Activated naive CD8-positive, alpha-beta T cell treated with anti-CD3 and anti-CD28 coated beads for 36 hours (primary cell): ENCODE measurements at places on chromosomes 13 and 19.

- no peak for DNase-seq
Measured at GRCh38 chr19:46475986-46476385, 4.6 kb upstream of the PNMA8A start.

DNA sequence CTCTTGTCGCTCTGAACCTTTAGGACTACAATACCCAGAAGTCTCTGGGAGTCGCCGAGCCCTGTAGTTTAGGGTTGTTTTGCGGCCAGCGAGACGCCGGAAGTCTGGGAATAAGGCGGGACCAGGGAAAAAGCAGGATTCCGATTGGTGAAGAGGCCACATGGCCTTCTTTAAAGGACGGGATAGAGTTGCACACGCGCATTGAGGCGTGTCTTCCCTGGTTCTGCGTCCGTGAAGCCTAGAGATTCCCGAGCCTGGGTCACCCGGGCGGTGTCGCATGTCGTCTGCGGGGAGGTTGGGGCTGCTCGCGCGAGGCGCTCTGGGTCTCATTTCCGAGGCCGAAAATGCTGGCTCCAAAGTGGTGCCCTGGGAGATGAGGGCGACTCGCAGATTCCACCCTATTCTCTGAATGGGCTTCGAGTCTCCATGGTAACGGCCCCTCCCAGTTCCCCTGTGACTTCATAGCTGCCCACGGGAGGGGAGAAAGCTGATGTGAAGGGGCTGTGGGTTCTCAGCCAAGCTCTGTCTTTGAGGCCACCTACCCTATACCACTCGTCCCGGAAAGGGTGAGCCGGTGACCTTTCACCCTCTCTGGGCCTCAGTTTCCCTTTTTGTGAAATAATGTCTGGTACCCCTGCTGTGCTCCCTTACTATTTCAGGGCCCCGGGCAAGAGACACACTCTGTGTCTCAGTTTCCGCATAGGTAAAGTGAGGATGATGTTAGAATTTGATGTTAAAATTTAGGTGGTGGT lies 614 bp upstream of the ZSCAN5A start:
- peak; percentile 88 for DNase-seq

DNA sequence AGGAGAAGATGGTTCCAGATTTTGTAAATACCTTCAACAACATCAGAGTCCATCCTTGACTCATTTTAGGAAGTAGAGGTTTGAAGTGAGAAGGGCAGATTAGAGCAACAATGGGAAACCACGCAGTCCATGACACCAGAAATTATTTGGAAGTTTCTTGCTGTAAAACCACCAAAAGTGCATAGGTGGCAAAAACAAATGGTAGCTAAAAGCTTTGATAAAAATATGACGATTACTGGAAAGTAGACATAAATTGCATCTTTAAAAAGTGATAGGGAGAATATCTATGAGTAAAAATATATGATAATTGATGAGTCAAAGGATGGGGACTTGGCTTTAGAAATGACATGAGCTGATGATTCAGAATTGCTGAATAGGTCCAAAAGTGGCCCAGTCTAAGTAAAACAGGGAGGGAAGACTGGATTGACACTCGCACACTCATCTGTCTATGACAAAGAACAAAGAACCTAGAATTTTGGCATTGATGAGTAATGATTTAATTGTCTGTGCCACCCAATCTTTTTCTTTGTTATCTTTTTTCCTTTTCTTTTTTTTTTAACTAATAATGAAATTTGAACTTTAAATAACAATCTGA lies 472.2 kb downstream of the MYO16 start:
- no peak for DNase-seq

DNA sequence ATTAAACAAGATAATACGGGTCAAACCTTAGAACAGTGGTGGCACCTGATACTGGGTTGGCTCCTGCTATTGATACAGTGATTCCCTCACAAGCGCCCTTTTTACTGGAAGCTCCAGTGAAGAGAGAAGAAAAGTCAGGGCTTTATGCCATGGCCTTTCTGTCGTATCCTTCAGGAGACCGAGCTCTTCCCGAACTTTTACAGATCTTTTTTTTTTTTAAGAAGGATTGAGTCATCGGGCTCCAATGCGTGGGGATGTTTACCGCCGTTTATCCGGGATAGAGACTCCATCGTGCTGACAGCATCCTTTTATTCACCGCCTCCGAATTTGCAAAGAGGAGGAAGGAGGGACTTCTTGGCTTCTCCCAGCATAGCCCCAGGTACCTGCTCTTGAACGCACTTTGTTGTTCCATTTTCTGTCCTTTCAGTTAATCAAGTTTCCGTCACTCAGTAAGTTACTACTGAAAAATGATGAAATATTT lies 574 bp downstream of the ZNF227 start:
- DNase-seq, result no peak

DNA sequence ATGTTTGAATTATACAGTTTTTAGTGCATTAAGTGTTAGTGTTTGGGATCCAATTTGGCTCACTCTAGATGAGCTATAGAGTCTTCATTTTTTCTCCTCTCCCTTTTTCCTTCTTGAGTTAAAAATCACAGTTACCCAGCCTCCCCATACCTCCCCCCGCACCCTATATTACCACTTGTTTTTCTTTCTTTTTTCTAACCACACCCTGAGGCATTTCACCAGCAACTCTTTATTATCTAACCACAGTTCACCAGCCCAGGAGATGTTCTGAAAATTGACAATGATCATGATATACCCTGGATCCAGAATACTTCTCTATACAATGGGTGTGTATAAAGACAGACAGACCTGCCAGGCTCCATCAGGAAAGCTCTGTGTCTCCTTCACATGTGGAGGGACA lies 86.5 kb upstream of the UBL3 start:
- no peak for DNase-seq

DNA sequence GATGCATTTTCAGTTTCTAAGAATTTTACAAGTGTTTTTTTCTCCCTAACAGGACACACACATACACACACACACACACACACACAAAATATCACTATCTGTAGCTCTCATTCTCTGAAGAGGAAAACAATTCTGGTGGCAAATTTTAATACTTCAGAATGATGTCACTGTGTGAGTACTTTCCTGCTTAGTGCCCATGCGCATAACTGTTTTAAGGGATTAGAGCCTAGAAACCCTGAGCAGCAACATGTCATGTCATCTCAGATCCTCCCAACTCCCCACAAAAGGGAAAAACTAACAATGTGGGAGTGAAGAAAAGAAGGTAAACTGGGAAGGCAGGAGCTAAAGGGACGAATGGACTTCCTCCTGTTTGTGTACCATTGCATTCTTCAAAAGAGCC lies 401.2 kb downstream of the SPRY2 start:
- DNase-seq, result no peak

DNA sequence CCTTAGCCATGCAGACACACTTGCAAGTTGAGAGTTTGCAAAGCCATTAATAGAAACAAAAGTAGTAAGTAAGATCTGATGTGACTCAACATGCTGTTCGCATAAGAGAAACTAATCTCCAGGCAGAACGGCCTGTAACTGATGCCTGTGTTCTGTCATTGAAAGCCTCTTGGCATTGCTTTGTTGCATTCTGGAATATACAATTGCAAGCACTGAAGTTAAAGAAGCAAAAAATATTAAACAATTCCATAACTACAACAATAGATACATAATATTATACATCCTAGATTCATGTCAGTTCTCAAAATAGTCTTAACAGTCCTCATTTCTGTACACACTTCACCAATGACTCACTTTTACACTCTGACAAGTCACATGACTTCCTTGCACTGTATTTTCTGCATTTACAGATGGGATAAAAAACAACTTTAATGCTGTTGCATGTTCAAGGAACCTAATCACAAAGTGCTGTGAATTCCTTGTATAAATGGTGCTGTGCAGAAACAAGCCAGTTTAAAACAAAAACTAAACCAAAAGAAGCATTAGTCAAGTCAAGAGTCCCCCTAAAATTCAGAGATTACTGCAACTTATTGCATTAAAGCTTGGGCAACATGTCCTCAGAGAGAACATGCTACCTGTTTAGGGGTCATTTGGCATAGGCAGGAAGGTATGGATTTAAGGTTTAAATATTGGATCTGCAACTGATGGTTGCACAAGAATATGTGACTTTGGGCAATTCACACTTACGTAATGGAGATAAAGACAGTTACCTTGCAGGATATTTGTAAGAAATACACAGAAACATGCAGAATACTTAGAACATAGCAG lies 79.5 kb upstream of the SERP2 start:
- DNase-seq, result no peak

- DNase-seq, result no peak
Measured at GRCh38 chr13:32446773-32447465, 19.0 kb upstream of the N4BP2L1 start.

DNA sequence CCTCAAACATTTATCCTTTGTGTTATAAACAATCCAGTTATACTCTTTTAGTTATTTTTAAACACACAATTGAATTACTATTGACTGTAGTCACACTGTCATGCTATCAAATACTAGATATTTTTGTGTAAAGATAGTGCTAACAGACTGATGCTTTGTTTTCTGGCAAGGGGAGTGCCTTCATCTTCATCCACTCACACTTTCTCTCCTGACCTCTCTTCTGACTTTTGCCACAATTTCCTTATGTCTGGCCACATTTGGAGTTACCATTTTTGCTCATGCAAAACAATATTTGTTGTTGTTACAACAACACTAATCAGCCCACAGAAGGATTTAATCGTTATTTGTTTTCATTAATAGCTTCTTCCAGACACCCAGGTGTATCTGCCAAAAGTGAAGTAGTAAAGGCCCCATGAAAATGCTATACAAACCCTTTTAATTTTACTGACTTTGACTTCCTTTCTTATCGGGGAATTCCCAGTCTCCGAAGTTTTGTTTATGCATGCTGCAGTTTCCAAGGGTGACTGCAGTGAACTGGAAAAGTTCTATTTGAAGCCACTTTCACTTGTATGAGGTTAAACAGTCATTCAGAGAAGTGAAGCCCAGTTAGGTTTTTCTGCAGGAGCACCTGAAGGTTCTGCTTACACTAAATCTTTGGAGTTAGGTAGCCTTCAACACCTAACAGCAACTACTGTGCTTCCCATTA lies 66.1 kb upstream of the FRY start:
- DNase-seq, result no peak

GRCh38 chr13:51451134-51451466 lies 1.7 kb downstream of the INTS6 start:
- no peak for DNase-seq

DNA sequence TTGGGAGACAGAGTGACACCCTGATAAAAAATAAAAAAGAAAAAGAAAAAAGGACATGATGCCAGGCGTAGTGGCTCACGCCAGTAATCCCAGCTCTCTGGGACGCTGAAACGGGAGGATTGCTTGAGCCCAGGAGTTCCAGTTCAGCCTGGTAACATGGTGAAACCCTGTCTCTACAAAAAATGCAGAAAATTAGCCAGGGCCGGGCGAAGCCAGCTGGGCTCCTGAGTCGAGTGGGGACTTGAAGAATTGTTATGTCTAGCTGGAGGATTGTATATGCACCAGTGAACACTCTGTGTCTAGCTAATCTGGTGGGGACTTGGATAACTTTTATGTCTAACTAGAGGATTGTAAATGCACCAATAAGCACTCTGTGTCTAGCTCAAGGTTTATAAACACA lies 32.3 kb downstream of the TMPRSS9 start:
- no peak for DNase-seq

DNA sequence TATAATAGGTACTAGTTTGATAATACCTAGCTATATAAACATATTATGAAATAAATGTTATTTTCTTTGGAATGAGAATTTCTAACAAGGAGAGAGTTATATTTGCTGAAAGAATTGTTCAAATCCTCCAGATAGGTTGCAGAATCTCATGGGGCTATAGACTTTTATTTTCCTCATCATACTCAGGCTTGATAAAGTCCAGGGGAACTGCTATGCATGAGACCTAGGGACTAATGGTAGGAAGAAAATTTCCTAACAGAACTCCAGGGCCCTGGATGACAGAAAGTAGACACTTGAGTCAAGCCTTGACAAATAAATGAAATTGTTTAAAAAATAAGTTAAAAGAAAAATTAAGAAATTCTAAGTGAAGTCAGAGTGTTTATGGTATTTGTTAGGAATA lies 138.5 kb upstream of the DACH1 start:
- no peak for DNase-seq

DNA sequence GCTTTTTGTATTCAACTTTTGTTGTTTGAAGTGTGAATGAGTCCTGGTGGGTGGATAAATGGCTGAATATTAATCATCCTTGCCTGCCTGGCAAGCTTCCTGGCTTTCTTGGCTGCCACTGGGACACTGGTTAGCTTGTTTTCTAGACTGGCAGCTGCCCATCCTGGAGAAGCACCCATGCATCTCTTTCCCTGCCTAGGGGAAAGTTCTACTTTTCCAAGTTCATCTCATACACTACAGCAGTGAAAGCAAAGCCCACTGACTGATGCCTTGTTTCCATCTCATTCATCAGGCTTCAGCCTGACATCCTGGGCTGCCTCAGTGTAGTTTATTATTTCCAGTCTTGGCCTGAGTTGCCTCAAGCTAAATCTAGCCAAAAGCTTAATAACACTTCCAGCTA lies 244.8 kb downstream of the PCDH20 start:
- no peak for DNase-seq

DNA sequence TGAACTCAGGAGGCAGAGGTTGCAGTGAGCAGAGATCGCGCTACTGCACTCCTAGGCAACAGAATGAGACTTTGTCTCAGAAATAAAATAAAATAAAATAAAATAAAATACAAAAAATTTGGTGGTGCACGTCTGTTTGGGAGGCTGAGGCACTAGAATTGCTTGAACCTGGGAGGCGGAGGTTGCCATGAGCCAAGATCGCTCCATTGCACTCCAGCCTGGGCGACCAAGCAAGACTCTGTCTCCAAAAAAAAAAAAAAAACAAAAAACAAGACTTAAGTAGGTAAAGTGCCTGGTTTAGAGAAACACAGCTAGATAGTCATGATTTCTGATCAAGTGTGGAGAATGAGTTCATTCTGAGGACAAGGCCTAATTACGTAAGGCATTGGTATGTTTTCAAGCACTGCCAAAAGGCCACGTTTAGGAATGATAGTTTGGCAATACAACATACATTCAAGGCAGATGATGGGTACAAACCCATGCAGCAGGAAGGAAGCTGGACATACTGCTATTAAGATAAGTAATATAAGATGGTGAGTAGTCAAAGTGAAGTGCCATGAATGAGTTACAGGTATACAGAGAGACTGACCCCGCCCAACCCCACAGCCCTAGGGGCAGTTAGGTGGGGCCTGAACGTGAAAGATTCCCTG lies 4.8 kb upstream of the UCHL3 start:
- DNase-seq, result no peak

- DNase-seq, result no peak
Measured at GRCh38 chr13:21402586-21403307, 56.4 kb downstream of the ZDHHC20 start.

DNA sequence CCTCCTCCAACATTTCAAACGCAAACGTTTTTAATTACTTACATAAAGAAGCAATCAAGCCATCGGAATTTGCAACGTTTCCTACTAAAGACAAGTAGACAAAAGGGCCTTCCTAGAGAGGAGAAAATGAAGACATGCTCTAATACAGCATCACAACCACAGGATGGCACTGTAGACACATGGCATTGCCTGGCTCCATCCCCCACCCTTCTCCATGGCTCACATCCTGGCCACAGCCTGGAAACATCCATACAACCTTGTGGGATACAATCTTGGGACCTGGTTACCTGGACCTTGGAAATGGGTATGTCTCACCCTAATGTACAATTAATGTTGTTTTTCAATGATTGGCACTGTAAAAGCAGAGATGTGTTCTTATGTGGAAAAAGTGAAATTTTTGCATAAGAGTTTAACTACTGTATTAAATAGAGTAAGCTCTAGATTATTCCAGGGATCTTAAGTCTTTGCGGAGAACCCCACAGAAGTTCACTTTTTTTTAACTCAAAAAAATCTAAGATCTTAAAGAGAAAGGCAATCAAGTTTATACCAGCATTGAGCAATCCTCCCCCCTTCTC lies 21.5 kb downstream of the EBPL start:
- DNase-seq, result no peak

- no peak for DNase-seq
Measured at GRCh38 chr19:18466354-18466753, 28.4 kb upstream of the ISYNA1 start.
